ENCODE measurements at places on chromosomes 2 and 18. TPM values are rescaled to one million over a fixed set of nuclear protein-coding genes. Genes with fewer than 3 reads are reported as not detected.

SPP2 gene
- not detected for total RNA-seq

ARHGAP15 gene
- 5.7 TPM for total RNA-seq

DNA sequence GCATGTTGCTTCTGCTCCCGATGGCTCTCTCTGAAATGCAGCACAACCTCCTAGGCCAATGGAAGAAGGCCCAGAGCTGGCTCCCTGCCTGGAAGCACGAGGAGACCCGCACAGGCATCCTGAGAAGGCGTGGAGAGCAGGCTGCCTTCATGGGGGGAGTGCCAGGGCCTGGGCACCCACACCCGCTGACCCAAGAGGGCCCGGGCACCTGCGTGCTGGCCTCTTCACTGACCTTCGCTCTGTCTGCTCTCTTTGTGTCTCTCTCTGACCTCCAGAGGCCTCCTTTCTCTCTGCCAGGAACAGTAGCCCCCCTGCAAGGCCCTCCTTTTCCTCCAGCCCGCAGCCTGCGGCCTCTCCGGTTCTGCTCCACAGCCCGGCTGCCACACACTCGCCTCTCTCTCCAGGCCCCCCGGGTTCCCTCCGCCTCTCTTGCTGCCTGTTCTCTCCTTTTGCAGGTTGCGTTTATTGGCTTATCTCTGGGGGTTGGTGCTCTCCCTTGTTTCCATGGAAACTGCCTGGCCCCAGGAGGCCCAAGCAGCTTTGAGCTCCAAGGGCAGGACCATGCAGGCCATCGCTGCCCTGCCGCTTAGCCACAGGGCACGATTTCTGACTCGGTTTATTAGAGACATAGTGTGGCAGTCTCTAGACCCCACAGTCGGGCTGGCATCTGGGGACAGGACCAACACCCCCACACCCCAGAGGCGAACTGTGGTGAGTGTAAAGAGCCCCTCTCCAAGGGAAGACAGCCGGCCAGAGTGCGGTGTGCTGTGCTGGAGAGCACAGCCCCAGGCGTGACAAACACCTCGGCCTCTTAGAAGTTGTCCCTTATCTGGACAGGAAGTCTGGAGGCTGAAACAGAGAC is 1.7 kb downstream of the MZT2B start:
- DNase-seq: peak; percentile 78
- H3K27me3 ChIP-seq: no peaks in the 10 kb centered on the region
- H3K4me3 ChIP-seq: peak overlapping the region; percentile 84

DNA sequence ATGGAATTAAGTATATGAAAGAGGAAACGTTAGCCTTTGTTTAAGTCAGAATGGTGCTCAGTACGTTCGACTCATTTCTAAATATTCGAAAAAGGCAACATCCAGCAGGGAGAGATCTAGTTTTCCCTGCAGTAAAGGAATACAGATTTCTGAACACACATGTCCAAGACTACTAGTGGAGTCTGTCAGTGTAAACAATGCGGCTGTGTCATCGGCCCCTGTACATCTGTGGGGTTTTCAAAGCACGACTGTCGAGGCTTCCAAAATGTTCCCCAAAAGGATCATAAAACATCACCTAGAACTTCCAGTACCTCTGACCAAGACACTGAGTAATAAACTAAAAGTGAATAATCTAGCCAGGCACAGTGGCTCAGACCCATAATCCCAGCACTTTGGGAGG is 112.8 kb downstream of the ZNF516 start:
- H3K4me1 ChIP-seq: peaks cover 6% of the 10 kb centered on the region
- no peak overlapping the region for H3K4me3 ChIP-seq
- no peaks in the 10 kb centered on the region for H3K27me3 ChIP-seq
- peaks cover 26% of the 10 kb centered on the region for H3K36me3 ChIP-seq
- H3K27ac ChIP-seq: no peak overlapping the region

DNA sequence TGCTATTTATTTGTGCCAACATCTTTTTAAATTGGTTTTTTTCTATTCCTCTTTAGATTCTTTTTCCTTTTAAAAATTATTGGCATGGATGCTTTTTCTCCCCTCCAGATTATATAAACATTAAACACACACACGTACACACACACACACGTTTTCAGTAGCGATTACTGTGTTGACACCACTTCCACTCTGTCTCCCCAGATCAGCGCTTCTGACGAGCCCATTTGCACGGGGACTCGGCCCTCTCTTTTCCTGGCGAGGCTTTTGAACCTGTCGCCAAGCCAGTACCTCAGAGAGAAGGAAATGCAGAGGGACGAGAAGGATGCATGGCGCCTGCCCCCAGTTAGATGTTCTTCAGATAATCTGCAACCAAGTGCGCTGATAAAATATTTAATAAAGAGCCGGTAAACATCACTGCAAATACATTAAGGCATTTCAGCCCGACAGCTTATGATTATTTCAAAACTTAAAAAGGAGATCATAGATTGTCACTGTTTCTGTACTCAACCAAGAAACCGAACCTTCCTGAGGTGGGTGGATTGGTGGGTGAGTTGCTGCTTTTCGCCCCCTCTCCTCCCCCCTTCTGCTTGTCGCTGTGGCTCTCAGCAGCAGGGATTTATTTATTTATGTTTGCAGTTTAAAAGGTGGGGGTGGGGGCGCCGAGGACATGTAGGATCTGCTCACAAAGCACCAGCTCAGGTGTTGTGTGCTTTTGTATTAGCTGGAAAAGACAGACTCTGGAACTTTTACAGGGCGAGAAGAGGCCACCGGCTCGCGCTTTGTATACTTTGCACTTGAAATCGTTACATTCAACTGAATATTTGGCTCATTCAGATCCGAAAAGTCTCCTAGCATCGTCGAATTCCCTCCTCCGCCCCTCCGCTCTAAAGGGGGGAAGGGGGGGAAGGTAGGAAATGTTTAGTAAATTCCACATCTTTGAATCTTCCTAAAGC is 787 bp upstream of the TBR1 start:
- H3K27ac ChIP-seq: no peak overlapping the region
- H3K4me3 ChIP-seq: peak overlapping the region; percentile 19
- DNase-seq: no peak
- peaks cover 3% of the 10 kb centered on the region for H3K36me3 ChIP-seq
